ENCODE measurements at places on chromosomes 5 and 9.

- DNase-seq = no peak
Measured at GRCh38 chr9:69389437-69389995, 64.5 kb downstream of the ENTREP1 start.

GRCh38 chr9:112239708-112240107 is 64.6 kb upstream of the SUSD1 start:
- DNase-seq = no peak

DNA sequence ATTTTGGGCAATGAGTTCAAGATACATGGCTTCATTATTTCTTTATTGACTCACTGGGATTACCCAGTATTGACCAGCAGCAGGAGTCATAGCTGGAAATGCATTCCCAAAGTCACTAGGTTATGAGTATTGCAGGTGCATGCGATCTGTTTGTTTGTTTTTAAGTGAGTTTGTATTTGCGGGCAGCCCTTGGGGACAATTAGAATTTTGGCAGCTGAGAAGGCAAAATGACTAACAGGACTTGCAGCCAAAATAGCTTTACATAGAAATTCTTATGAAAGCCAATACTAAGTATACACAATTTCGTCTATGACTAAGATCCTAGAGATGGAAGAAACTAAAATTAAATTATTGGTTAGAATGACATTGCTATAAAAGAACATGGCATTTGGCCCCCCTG is 18.1 kb upstream of the RGMB start:
- DNase-seq = no peak

- no peak for DNase-seq
Measured at GRCh38 chr9:27368316-27368985, 71.5 kb upstream of the EQTN start.

- no peak for DNase-seq
Measured at GRCh38 chr5:81794226-81794625, 43.3 kb upstream of the SSBP2 start.

DNA sequence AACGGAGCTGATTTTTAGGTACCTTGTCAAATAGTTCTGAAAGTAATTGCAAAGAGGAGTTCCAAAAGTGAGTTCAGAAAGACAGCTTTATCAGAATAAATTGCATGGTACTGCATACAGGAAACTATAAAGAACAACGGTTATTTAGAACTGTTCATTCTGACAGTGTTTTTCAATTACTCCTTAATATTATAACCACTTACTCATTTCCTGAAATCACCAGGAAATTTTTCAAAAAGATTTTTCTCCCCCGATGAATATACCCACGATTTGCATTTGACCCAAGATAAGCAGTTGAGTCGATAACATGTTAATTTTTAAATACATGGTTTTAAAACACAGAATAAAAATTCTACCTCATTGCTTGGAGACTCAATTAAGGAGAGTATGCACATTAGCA is 9.4 kb downstream of the DOCK8 start:
- DNase-seq = no peak

DNA sequence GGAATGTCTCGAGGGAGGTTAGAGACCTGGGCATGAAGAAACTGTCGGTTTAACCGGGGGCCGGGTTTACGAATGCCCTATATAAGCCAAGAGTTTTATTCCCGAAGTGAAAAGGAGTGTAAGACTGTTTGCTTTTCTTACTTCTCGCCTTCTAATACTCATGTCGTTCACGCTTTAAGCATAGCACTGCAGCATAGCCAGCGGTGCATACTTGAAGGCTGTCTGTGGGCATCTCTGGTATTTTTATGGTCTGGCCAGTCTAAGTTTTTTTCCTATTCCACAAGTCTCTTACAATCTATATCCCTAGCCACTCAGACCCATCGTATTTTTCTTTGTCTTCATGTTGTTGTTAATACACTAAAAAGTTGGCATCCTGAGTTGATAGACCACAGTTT is 1.2 kb downstream of the UHRF2 start:
- DNase-seq = no peak

- DNase-seq = no peak
Measured at GRCh38 chr5:79850316-79850822, 140.7 kb downstream of the MTX3 start.

All from retinal pigment epithelial cell (primary cell).